ENCODE measurements at places on chromosomes 2 and 18. TPM values are rescaled to one million over a fixed set of nuclear protein-coding genes. Genes with fewer than 3 reads are reported as not detected.

Gene DUSP19
- 2.3 TPM for total RNA-seq

Gene RGPD4
- total RNA-seq = not detected

Gene RND3
- total RNA-seq = not detected

DNA sequence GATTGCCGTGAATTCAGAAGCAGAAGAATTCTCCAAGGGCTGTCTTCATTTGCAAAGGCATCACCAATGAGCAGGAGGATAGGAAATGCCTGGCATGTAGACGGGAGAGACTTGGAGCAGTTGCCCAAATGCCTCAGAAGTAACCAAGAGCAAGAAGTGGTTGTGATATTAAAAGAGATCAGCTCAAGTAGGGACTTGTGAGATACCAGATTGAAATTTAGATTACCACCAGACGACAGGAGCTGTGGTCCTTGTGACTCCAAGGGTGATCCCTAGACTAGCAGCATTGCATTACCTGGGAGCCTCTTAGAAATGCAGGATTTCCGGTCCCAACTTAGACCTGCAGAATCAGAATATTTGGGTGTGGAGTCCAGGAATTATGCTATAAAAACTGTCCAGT lies 228.6 kb upstream of the EPAS1 start:
- H3K4me3 ChIP-seq = no peak overlapping the region
- peaks cover 11% of the 10 kb centered on the region for H3K4me1 ChIP-seq
- no peak overlapping the region for H3K27ac ChIP-seq

GRCh38 chr2:113784823-113785744 lies 28.6 kb upstream of the SLC35F5 start:
- no peaks in the 10 kb centered on the region for H3K4me1 ChIP-seq
- no peak for DNase-seq
- no peak overlapping the region for H3K4me3 ChIP-seq
- peaks cover 1% of the 10 kb centered on the region for H3K27me3 ChIP-seq
- H3K36me3 ChIP-seq = no peaks in the 10 kb centered on the region

Data from activated CD8-positive, alpha-beta T cell treated with anti-CD3 and anti-CD28 coated beads for 36 hours (primary cell).